Stimulated activated CD8-positive, alpha-beta memory T cell treated with anti-CD3 and anti-CD28 coated beads, Interleukin-7, amount 100 ng/mL, for 1 hour (primary cell): ENCODE measurements at places on chromosomes 4 and X.

- no peak for DNase-seq
Observed at GRCh38 chrX:71098951-71099506, 3.4 kb downstream of the FOXO4 start.

DNA sequence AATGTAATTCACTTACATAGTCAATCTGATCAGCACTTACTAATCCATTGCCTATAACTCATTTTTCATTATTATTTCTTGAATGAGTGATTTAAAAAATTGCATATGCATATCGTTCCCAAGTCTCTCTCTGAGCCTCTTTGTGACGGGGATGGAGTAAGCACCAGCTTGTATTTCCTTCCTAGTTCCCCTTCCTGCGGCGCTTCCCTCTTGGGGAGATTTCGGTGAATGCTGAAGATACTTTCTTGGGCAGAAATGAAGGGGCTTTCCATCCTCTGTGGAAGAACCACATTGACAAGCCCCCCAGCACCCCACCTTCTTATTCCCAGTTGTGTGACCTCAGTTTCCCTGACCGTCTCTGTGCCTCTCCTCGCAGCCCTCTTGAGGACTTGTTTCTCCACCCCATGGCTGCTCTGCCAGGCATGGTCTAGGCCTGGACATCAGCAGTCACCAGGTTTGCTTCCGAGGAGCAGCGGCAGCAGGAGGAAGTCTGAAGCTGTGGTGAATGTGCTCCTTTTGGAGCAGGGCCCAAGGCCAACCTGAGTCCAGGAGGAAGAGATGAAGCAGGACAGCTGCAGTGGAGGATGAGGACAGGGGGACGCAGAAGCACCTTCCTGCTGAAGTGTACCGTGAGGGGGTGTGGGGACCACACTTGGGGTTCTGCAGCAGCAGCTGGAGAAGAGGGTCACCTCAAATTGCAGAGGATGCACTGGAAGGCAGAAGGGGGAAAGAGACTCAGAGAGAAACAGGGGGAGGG is 124.9 kb downstream of the IRF2 start:
- no peak for DNase-seq

- no peak for DNase-seq
Observed at GRCh38 chr4:172650758-172651530, 517.7 kb upstream of the GALNT7 start.

- DNase-seq: no peak
Observed at GRCh38 chr4:147779451-147779850, 47.6 kb downstream of the ARHGAP10 start.

DNA sequence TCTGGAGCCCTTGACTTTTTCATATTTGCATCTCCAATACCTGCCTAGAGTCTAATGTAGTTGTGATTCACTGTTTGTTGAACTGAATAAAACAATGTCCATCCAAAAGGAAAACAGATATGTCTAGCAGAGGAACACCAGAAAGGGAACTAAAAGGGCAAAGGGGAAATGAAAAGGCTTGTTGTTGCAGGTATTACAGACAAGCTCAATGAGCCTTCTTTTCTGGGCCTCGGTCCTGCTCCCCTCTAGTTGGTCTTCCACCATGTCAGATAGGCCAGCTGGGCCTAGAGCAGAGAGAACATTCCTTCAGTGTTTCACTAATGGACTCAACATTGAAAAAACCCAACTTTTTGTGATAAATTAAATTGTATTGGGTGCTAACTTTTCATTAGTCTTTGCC is 55.4 kb downstream of the ZFX start:
- no peak for DNase-seq

GRCh38 chrX:107721318-107721717 is 54.3 kb downstream of the TSC22D3 start:
- no peak for DNase-seq

GRCh38 chrX:20906571-20906970 is 467.6 kb upstream of the CNKSR2 start:
- DNase-seq: no peak

GRCh38 chr4:5750052-5750945 is 39.3 kb downstream of the EVC start:
- no peak for DNase-seq

- no peak for DNase-seq
Observed at GRCh38 chrX:2799369-2799768, 29.4 kb upstream of the GYG2 start.

DNA sequence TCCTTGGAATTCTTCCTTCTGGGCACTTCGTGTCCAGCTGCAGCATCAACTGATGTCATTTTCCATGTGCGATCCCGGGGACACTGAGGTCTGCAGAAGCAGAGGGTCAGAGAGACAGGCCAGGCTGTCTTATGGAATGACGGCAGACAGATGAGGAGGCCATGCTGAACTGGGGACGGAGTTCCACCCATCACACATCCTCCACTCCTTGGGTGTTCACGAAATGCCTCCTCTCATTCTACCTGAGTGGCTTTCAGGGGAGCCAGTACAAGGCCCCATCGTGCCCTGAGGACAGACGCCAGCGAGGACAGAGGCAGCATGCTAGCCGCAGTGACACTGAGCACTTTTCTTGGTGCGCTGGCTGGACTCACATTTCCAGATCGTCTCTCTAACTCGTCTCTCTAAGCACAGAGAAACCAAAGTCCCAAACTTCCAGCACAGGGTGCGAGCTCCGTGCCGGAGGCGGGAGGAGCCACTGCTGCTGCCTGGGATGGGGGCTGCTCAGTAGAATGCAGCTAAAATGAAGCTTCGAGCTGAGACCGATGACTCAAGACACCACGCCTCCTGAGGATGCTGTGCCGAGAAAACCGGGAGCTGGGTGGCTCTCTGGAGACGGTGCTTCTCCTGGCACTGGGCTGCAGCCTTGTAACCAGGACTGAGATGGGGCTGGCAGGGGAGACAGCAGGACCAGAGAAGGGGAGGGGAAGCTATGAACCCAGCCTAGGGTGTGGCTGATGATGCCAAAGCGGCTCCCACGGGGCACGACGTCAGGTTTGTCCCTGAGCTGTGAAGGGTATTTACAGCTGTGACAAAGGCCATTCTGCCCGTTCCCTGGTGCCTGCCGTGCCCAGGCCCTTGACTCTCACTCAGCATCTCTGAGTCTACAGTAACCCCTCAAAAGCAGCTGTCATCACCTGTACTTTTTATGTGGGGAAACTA is 8.2 kb downstream of the ABLIM2 start:
- no peak for DNase-seq

DNA sequence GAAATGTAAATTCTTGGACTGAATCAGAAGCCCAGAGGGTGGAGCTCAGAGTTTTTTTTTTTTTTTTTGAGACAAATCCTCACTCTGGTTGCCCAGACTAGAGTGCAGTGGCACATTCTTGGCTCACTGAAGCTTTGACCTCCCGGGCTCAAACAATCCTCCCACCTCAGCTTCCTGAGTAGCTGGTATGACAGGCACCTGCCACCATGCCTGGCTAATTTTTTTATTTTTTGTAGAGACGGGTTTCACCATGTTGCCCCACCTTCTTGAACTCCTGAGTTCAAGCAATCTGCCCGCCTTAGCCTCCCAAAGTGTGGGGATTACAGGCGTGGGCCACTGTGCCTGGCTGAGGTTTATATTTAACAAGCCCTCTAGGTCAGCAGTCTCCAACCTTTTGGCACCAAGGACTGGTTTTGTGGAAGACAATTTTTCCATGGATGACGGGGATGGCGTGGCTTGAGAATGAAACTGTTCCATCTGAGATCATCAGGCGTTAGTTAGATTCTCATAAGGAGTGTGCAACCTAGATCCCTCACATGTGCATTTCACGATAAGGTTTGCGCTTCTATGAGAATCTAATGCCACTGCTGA is 76.7 kb downstream of the FHIP1A start:
- DNase-seq: no peak

- no peak for DNase-seq
Observed at GRCh38 chrX:30900227-30900626, 11.2 kb upstream of the TAB3 start.

- no peak for DNase-seq
Observed at GRCh38 chr4:30601070-30601865, 118.9 kb upstream of the PCDH7 start.

DNA sequence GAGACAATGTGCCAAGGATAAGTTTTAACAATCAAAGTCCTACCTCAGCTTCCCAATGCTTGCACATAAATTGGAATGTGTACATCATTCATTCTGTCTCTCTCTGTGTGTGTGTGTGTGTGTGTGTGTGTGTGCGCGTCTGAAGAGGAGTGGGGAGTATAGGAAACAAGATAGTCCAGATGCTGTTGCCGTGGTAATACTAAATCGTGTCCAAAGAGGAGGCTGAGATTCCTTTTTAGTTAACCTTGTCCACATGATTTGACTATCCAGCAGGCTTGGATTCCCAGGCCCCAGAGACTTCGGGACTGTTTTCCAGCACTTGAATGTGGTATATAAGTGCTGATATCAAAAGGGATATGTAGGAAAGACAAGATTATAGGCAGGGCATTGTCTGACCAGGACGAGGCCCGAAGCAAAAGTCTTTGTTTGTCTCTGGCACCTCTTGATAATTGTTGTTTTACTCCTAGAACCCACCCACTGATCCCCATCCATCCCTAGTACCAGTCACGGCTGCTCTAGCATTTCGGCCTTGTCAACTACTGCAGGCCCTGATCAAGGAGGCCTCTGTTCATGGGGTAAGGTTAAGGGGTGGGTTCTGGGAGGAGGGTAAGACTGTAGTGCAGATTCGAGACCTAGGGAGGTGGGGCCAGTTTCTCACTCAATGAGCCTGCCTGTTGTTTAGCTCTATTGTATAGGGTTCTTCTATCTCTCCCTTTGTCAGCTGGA is 3.9 kb downstream of the PLP1 start:
- no peak for DNase-seq

GRCh38 chr4:13515268-13515667 is 29.0 kb downstream of the NKX3-2 start:
- no peak for DNase-seq

GRCh38 chr4:34193451-34194154 is 2050.7 kb downstream of the ARAP2 start:
- DNase-seq: no peak

DNA sequence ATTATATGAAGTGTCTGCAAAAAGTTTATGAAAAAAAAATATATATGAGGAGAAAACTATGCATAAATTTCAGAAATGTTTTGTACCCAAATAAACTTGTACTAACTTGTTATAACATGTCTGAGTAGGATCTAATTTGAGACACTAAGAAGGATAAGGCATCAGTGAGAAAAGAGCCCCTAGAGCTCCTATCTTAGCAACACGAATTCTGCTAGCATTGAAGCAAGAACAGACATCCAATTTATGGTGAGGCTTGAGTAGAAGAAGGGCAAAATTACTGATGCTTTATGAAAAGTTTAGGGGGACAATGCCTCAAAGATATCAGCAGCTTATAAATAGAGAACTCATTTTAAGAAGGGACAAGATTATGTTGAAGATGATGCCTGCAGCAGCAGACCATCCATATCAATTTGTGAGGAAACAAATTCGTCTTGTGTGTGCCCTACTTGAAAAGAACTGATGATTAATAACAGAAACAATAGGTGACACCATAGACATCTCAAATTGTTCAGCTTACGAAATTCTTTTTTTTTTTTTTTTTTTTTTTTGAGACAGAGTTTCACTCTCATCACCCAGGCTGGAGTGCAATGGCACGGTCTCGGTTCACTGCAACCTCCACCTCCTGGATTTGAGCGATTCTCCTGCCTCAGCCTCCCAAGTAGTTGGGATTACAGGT is 35.7 kb upstream of the ADAM29 start:
- no peak for DNase-seq

GRCh38 chrX:110056419-110056818 is 53.5 kb downstream of the TMEM164 start:
- DNase-seq: no peak

DNA sequence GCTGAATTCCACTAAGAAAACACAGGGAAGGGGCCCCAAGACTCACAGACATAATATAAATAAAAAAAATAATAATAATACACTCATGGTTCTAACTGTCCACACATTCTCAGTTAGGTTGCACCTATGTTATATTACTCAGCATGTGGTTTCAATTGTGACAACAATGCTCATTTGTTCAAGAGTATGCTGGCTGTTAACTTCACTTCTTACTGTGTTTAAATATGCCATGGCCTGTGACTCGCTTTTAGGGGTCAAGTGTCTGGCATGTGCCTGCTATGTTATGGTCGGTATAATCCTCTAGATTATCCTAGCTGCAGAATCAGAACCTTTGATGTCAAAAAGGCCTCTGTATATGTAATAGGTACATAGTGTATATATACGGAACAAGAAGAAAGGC is 324.8 kb upstream of the INTU start:
- DNase-seq: no peak

DNA sequence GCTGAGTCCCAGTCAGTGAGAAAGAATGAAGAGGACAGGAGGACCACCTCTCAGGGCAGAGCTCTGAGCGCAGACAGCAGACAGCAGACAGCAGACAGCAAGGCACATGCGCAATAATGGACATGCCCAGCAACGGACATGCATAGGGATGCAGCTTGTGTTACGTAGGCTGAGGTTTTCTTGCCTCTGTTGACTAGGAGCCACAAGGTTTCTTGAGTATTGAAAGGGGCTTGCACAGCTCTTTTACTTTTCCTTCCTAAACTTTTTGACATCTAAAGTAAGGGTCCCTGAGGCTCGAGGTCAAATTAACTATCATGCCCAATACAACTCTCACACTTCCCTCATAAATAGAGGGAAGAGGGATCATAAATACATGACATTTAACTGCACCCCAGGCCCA is at the start of gene PAGE3:
PAGE3 (minus strand) TSS at position 101 of the 400 bp plus-strand sequence. CDS start 1,013 bp downstream, outside the sequence.
- no peak for DNase-seq

DNA sequence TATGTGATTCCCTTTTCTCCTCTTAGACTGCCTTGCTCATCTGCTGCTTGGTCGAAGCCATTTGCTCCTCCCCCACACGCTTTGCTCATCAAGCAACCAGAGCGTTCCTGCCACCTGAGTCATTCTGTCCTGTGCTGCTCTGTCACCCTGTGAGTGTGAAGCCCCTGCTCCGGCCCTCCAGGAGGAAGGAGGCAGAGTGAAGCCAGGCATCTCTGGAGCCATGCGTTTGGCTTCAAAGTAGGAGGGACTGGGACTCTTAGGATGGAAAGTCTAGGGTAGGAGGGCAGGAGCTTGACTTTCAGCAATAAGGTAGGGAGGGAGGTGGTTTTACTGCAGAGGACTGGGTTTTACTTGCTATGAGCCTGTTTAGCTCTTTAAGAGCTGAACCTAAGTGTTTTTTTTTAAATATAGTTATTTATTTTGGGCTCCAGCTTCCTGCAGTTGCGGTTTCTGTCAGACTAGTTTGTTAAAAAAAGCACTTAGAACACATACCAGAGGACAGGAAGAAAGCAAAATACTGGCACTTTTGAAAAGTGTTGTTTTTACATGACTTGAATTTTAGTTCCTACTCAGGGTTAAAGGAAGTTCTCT is 63.6 kb downstream of the SPINK2 start:
- peak; percentile 54 for DNase-seq

GRCh38 chr4:4752576-4753401 is 106.7 kb upstream of the MSX1 start:
- no peak for DNase-seq

DNA sequence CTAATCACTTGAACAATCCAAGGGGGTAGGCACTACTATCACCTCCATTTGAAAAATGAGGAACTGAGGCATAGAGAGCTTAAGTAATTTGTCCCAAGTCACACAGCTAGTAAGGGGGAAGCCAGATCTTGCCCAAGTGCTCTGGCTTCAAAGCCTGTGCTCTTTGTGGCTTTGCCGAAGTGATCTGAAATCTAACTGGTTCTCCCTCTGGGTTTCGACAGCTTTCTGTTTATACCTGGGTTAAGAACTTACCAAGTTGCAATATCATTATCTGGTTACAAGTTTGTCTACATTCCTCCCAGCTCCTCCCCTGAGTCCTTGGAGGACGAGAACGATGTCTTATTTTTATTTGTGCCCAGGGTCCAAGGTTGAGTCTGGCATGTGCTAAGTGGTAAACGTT is 125.3 kb upstream of the RAI2 start:
- no peak for DNase-seq
